Endothelial cell (in vitro differentiated cells): ENCODE measurements at places on chromosomes 2 and 18. TPM values are rescaled to one million over a fixed set of nuclear protein-coding genes. Genes with fewer than 3 reads are reported as not detected.

DNA sequence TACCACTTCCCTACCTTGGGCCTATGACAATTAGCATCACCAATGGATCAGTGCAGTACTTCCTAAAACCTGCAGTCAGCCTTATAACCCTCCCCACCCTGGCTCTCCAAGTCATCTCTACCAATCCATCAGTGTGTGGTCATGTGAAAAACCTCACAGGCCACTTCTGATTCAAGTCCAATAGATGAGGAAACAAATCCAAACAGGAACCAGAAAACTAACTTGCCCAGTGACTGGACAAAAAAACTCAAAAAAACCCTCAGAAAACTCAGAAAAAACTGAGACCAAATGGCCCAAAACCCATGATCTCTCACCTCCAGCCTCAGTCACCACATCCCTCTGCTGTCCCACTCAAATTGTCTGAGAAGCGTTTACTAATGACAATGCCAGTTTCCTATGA is 43.3 kb downstream of the TGFA start:
- DNase-seq, result no peak

GRCh38 chr2:158808426-158808825 is 13.3 kb downstream of the DAPL1 start:
- no peak for DNase-seq

GRCh38 chr2:39216346-39217191 is 27.2 kb downstream of the CDKL4 start:
- DNase-seq, result no peak

Gene SCYGR4
- not detected for total RNA-seq

- DNase-seq, result peak; percentile 4
Measured at GRCh38 chr2:161033059-161033660, 127.1 kb upstream of the TANK start.

GRCh38 chr18:31250902-31251301 is 67.1 kb upstream of the DSG1 start:
- DNase-seq, result no peak

DNA sequence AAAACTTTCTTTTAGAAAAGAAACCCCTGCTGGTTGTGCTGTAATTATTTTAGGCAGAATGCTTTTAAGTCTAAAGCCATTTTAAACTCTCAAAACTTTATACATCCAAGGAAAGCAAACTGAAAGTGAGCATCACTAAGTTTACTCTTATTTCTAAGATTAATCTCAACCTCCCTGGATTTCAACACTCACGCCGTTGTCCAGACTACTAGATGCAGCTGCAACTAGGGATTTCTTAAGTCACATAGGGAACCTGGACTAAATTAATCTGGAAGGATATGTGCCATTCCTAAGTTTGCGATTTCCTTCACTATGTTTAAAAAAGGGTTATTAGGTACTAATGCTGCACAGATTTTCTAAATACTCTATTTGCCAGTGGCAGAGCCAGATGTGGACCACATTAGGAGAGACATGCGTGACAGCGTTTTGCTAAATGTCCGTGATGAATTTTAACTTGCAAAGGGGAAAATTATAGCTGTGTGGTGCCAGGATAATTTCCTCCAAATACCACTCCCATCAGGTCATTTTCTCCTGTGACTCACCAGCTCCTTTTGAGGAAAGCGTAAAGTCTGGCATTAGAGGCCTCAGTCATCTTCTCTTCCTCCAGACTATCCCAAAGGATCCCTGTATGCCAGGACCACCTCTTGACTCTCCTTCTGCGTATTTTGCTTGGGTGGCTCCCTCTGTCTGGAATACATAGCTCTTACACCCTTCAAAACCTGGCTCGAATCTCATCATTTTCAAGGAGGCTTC is 143.7 kb downstream of the ATL2 start:
- DNase-seq, result no peak

- DNase-seq, result no peak
Measured at GRCh38 chr18:2471523-2471922, 99.8 kb downstream of the METTL4 start.
